Fibroblast of skin of scalp (primary cell): ENCODE measurements at places on chromosomes 4 and X.
A peak's percentile ranks its signal among the peaks of the same experiment; 100 is the strongest.

- peak; percentile 26 for DNase-seq
Measured at GRCh38 chr4:25350561-25350960, 26.5 kb upstream of the ANAPC4 start.

- DNase-seq, result no peak
Measured at GRCh38 chrX:107861056-107861455, 35.4 kb downstream of the MID2 start.

DNA sequence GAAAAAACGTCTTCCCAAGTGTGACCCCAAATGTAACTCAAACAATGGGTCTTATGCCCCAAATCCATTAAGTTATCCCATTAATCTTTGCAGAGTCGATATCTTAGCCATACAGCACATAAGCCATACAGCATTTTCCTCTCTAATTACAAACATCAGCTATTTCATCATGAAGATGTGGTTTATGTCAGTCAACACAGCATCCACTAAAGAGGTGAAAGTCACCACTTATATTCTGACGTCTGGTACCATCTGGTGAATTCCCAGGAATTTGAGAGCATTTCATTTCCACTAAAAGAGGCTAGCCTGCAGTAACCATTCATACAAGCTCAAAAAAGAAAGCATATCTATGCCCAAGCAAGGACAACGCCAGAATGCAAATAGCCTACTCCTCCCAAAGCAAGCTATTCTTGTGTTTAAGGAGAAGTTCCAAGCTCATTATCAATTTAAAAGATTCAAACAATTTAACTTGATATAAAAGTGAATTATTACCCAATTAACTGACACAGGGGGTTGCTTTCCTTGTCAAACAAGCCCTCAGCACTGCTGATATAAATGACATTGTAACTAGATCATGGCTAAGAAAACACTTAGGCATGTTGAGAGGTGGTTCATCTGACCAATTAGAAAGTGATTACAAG lies 203.3 kb downstream of the ANTXR2 start:
- DNase-seq, result no peak

- DNase-seq, result no peak
Measured at GRCh38 chr4:77893451-77893850, 30.8 kb downstream of the MRPL1 start.

DNA sequence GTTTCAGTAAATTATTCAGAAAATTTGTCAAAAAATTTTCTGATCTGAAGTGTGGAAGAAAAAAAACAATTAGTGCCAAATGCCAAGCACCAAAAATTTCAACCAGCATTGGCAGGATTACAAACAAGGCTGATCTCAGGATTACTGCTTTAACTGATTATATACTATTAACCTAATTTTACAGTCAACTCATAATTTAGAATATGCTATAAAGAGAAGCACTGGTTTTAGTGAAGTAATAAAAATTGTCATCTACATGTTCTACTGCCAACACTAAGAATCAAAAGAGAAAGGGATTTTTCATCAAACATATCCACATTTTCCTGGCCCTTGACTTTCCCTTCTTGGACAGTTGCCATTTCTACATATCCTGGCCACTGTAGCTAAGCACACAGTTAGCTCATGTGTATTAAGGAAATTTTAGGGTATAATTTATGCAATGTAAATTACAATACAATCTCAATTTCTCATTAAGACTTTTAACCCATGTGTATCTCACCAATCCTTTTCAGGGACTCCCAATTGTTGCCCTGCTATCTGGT lies 33.8 kb downstream of the THOC2 start:
- DNase-seq, result peak; percentile 0

DNA sequence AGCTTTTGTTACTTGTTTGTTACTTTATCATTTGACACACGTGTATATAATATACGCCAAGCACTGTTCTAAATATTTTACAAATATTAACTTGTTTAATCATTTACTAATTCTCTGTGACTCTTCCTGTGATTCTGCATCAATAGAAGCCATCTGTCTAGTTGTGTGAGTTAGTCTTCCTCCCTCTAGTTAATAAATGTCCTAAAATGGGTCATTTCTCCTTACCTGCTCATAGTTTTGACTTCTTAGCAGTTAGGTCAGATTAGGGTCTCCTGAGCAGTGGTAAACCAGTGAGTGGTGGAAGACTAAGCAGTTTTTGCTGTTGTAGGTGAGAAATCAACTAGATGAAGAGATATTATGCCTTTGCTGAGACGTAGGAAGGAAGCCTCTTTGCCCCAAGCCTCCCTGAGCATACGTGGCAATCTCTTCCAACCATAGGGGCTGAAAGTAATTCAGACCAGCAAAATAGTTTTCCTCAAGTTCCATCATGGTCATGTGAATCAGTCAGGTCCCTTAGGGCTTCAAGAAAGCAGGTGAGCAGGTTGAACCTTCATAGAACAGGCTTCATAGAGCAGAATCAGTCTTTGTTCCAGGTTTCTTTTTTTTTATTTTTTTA lies 38.7 kb upstream of the THOC2 start:
- no peak for DNase-seq

GRCh38 chr4:31107362-31107761 lies 387.2 kb downstream of the PCDH7 start:
- DNase-seq, result no peak

DNA sequence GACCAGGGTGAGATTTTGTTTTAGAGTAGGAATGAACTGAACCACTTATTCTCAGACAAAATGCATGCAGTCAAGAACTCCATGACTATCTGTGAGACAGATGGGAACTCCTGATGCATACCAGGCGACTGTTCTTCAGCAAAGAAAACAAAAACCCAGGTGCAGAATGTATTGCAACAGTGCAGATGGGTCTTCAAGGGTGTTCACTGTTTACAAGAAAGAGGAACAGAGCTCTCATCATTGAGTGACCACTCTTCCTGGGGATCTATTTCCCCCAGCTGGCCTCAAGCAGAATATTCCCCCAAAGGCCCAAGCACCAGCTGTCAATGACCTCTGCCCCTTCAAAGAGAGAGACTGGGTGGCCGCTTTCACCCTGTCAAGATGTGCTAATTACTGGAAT lies 39.7 kb upstream of the BMP3 start:
- DNase-seq, result no peak

DNA sequence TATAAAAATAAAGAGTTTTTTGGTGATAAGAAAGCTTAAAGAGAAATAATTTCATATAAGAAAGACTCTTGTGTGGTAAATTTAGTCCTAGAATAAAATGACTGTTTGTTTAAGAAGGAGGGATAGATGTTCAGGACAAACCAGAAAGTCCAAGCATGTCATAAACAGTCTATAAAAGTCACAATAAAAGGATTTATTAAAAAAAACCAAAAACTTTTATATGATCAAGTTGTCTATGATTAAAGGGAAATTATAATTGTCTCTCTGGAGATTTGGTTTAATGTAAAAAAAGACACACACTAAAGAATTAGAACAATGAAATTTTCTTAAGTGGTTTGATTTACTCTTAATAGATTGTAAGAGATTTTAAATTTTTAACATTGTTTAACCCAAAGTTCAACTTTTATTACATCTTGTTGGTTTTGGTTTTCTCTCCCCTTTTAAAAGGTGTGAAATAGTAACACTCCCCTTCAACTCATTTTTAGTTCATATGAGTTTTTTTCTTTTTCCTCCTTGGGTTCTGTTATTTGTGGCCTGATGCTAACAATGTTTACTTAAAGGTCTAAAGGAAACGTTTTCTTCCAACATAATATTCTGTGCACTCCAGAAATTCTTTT lies 89.7 kb downstream of the PDHA2 start:
- DNase-seq, result no peak
